ENCODE measurements at places on chromosomes 2 and 18.
A peak's percentile ranks its signal among the peaks of the same experiment; 100 is the strongest.

DNA sequence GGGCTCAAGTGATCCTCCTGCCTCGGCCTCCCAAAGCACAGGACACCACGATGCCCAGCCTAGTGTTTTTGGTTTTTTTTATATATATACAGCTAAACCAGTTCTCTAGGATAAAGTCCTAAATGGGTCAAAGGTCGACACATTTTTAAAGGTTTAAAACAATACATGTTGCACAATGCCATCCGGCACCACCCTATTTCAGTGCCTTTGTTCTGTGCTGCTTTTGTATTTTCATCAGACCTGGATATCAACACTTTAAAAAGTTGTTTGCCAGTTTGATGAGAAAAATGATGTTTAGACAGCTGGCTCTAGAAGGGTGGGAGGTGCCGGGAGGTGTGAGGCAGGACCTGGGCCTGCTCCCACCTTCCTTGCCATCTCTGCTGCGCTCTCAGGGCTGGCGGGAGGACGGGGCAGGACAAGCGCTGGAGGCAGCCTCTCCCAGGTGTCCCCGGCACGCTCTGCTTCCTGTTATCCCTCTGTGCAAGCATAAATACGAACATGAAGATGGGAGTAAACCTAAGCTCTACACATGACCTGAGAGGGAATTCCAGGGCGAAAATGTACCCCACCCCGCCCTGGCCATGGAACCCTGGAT lies 103.7 kb downstream of the HS6ST1 start:
- no peak for DNase-seq

DNA sequence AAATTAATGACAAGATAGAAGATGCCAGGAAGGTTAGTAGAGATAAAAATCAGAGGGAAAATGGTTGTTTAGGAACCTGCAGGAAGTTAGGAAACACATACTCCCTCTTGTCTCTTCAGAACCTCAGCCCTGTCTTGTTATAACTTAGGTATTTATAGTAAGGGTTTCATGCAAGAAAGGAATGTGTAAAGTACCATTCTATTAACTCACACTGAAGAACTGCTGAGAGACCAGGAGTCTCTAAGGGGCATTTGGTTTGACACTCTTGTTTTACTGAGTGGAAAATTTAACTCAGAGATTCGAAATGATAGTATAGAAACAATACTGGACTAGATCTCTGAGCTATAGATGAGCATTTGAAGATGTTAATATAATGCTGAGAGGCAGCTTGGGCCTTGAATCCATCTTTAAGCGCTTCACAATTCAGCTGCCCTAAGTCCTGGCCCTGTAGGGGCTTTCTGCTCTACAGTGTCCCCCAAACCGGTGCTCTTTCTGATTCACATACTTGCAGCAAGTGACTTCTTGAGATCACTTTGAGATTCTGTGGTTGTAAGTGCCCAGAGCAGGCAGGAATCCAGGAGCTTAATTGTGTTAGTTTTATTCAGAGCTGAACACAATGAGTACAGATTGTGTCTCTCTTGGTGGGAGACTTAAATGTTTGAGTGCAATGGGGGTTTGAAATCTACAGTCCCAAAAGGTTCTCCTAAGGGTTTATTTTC lies 235.0 kb upstream of the RGPD4 start:
- no peak for DNase-seq

DNA sequence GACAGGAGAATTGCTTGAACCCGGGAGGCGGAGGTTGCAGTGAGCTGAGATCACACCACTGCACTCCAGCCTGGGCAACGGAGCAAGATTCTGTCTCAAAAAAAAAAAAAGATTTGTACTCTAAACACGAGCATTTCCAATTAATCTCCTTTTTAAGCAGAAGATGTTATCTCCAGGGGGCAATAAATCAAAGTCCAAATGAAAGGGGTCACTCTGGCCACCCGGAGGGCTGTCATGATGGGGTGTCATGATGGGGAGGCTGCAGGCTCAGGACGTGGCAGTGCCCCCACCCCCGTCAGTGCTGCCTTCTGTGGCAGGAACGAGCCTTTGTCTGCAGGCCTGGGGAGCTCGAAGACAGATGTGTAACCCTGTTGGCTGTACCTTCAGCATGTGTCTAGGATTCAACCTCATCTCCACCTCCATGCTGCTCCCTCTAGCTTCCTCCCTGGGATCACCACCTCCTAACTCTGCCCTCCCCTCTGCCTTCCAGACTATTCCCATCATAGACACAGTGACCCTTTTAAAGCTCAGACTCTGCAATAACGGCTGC lies 76.9 kb upstream of the YWHAQ start:
- no peak for DNase-seq

- DNase-seq: no peak
Observed at GRCh38 chr2:70796262-70796661, 5.8 kb upstream of the FIGLA start.

GRCh38 chr18:43077510-43078308 lies 37.8 kb downstream of the RIT2 start:
- DNase-seq: no peak

GRCh38 chr2:209146682-209147320 lies 277.0 kb upstream of the MAP2 start:
- DNase-seq: no peak

- DNase-seq: no peak
Observed at GRCh38 chr2:106944215-106944614, 58.2 kb upstream of the ST6GAL2 start.

GRCh38 chr18:28177828-28178635 lies 1.1 kb upstream of the CDH2 start:
- peak; percentile 35 for DNase-seq

- no peak for DNase-seq
Observed at GRCh38 chr2:180990337-180990736, 9.9 kb downstream of the UBE2E3 start.

DNA sequence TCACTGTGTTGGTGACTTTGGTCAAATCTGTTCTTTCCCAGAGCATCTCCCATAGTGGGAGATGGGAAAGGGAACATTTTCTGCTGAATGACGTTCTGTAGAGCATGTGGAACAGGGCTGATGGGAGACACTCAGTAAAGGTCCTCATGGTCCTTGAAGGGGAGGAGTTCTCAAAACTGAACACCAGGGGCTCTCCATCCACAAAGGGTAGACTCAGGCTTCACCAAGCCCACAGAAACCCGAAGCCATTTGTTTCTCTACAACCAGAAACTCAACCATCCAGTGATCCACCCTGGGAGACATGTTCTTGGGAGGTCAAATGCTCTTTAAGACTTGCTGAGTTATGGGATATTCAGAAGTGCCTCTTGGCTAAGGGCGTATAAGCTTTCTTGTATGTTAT lies 131.8 kb downstream of the ACOXL start:
- DNase-seq: no peak

GRCh38 chr2:136134126-136134525 lies 16.2 kb upstream of the CXCR4 start:
- DNase-seq: no peak

DNA sequence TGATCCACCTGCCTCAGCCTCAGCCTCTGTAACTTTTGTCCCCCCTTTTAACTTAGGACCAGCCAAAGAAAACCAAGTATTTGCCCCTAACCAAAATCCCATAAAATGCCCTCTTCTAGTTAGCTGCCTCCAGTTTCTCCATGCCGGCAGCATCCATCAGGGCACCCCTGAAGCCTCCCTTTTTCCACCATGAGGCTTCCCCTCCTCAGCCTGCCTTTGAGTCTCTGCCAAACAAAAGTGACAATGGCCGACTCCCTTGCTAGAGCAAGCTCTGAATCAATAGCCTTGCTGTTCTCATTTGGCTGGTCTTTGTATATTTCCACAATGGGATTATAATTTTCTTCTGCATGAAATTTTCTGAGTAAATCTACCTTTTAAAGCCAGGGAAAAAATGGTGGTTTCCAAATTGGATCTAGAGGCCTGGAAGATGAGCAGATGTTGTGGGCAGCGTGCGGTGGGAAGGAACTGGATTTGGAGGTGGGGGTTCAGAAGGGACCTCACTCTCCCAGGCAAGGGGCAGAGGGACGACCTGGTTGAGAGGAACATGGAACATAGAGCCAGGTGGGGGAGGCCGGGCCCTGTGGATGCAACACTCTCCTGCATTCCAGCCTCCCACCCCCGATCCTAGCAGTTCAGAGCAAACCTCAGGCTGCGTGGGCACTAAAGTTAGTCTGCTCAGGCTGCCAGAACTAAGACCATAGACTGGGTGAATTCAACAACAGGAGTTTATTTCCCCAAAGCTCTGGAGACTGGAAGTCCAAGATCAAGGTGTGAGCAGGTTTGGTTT lies 80.6 kb downstream of the HS6ST1 start:
- DNase-seq: no peak

GRCh38 chr2:25168256-25169072 lies at the start of gene POMC:
POMC (minus strand) TSS chr2:25168580; CDS start chr2:25164772, 3,808 bp downstream.
- peak; percentile 17 for DNase-seq

DNA sequence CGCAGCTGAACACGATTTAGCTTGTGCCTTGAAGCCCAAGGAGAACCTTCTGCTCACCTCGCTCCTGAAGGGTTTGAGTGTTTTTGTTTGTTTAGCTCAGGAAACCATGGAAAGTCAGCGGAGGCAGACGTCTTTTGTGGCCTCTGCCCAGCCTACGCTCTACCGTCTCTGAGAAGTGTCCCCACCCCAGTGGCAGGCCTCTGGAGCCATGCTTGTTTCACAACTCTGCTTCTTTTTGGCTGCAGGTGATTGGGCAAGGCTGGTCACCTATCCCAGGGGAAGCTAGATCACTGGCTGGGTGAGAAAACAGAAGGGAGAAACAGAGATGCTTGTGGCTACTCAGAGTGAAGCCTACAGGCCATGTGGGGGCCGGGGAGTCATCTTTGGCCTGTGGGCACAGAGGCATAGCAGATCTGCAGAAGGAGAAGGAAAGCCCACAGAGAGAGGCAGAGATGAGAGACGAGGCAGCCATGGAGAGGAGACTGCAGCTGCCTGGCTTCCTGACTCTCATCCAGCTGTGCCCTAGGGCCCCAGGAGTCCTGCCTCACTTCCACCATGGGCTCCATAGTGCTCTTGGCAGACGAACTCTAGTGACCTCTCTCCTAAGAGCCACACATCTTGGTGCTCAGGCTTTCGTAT lies 50.1 kb downstream of the CIB4 start:
- no peak for DNase-seq

GRCh38 chr18:24397694-24398368 lies at the start of gene OSBPL1A:
OSBPL1A (minus strand) TSS chr18:24397824; CDS start chr18:24377533, 20,291 bp downstream.
- DNase-seq: peak; percentile 91

DNA sequence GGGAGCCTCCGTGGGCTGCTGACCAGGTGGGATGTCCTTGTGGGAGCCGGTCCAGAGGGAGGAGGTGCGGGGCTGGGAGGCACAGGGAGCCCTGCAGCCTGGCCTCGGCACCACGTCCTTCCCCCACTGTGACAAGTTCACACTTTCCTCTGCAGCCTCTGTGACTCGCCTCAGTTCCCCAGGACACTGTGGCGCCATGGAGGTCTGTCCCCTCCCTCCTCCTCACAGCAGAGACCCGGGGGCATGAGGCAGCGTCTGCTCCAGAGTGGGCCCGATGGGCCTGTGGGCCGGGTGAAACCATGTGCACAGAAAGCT lies 27.3 kb upstream of the KCNG2 start:
- no peak for DNase-seq

- DNase-seq: no peak
Observed at GRCh38 chr2:165617741-165618481, 148.4 kb downstream of the CSRNP3 start.

DNA sequence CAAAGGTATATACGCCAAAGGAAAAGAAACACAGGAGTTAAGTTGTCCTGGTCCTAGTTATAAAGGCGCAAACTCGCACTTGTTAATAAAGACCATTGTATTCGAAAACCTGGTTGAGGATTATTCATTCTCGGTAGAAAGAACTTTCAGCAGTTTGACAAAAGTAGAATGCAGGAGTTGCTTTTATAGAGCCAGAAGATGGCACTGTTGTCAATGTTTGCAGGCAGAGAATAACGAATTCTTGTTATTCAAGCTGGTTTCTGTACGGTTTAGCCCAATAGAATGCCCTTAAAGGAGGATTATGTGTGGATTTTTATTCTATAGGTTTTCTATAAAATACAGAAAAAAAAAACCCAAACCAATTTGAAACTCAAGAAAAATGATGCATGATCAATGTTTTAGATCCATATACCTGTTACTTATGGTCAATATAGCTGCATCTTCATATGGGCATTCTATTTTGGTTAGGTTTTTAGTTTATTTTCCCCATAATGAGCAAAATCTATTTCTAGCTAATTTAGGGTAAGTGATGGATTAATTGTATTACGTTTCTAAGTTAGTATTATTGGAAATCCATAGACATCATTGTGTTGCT lies 510.3 kb downstream of the PLCL1 start:
- peak; percentile 13 for DNase-seq

DNA sequence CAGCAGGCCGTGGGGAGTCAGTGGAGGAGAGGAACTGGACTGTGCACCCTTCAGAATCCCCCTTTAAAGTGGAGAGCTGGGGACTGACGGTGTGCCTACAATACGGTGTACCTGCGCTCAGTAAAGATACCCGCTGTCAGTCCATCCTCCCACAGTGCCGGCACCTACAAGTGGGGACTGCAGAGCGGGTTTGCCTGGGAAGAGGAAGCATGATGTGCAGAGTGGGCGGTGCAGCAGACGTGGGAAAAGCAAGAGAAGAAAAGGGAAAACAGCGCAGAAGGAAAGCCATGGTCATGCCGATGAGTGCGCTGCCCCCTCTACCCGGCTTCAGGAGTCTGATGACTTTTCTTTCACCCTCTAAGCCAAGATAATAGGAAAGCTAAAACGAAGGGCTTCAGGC lies 148.0 kb downstream of the TPO start:
- DNase-seq: no peak

DNA sequence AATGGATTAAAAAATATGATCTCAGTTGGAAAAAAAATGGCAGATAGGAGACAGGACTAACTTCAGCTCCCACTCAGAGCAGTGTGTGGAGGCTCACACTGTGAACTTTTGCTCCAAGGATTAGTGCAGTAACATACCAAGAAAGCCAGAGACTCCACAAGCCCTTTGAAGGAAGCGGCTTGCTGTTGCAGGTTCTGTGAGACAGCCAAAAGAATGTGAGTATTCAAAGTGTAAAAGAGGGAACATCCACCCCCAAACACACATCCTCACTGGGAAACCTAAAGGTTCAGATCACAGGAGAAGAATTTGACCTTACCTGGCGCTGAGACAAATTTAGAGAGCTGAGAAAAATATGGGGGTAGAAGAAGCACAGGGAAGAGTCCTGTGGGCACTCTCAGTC lies 77.5 kb downstream of the FAM171B start:
- DNase-seq: peak; percentile 28

GRCh38 chr2:133952420-133952819 lies 301.5 kb upstream of the MGAT5 start:
- no peak for DNase-seq

GRCh38 chr18:76055578-76055977 lies 439.5 kb downstream of the ZNF516 start:
- no peak for DNase-seq

DNA sequence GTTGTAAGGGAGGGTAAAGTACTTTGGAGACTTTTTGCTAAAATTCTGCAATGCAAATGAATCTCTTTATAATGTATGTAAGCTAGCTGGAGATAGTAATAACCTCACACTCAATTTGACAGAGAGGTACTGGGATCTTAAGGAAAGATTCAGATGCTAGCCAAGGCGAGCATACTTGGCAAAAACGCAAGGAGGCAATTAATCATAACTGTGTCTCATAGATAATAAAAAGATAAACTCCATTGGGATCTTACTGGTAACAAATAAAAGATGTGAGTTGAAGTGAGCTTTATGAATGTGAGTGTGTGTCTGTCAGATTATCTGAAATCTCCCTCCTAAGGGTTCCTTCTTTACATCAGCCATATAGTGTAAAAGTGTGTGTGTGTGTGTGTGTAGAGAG lies 533.0 kb downstream of the TMX3 start:
- DNase-seq: no peak

All from Calu3 (cell line).